ENCODE measurements at places on chromosomes 7 and 10.

DNA sequence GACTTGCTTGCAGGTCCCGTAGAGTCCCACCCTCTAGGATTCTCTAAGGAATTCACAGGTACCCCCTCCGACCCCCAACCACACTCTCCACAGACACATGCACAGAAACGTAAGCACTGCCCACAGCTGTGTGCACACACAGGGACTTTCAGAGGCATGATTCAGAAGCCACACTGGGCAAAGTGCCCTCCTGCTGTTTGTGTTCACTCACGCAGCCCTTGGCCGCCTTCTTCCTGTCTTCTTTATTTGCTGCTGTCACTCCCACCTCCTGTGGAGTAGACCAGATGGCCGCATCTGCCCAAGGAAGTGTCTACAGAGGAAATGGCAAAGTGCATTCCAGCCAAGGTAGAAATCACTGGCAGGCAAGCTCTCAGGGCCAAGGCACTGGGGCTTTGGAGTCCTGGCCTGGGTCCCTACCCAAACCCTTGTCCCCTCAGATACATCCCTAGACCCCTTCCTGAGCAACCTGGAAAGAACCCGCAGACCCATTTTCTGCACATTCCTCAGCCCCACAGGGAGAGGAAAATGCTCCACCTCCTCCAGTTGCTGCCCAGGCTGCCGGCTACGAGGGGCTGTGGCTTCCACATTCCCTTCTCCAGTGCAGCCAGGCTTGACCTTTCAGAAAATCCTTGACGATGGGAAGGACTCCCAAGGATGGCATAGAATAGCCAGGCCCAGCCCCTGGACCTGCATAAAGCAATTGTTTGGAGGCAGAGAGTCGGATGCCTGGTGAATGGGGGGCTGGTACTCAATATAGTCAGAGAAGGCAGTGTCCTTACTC lies 21.6 kb upstream of the GIMAP8 start:
- no peak for DNase-seq

GRCh38 chr7:98568891-98569290 lies 48.2 kb upstream of the NPTX2 start:
- DNase-seq: no peak

GRCh38 chr10:126849646-126850045 lies 55.6 kb upstream of the DOCK1 start:
- DNase-seq: no peak

DNA sequence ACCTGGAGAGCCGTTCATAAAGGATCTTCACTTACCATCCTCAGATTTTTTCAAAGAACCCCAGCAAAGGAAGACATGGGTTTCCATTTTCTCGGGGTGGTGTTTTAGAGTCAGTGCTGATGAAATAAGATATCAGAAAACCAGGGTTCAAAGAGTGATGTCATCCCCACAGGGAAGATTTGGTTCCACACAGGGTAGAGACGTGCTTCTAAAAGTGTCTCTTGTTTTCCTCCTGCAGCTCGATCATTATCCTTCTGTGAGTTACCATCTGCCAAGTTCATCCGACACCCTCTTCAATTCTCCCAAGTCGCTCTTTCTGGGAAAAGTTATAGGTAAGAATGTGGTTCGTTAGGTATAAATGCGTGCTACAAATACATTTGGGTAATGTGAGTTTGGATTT lies 323.8 kb upstream of the C7orf33 start:
- DNase-seq: no peak

DNA sequence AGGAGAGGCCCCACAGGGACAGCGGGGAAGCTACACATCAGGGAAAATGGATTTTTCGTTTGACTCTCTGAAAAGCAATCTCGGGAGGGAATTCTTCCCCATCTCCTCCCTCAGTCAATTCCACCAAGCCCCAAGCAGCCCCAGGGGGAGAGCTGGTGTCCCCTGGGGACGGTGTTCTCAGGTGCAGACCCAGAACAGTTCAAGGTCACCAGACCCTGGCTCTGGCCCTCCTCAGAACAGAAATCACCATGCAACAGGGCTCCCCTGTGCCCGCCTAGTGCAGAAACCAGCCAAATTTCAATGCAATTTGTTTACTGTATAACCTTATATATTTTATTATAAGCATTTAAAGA lies 34.1 kb downstream of the GSDME start:
- DNase-seq: no peak

DNA sequence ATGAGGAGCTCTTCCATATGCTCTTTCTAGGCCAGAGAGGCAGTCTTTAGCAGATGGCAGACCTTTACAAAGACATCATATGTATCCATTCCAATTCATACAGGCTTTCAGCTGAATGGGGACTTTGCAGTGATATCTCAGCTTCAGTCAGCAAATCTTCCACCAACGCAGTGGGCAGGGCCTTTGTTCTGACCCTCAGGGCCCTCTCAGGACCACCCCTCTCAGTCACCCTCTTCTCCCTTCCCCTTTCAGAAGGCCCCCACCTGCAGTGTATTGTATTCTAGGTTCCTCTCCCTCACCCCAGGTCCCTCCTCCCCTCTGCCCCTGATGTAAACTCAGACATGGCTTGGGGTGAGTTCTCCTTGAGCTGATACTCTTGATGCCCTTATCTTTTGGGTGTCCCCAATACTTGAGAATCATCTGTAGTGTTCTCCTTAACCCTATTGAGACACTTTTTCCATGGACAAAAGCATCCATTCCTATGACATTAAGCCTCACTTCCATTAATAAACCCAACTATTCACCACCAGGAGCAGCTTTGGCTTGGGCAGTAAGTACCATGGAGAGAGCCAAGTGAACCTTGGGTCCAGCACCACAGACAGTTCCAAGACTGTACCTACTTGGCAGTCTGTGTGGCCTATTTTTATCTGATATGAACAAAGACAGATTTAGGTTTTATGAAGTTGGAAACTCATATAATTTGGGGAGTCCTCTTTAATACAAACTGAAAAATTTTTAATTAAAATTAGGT lies 62.7 kb downstream of the ADCYAP1R1 start:
- peak; percentile 68 for DNase-seq

- DNase-seq: no peak
Observed at GRCh38 chr7:157785486-157786186, 448.8 kb downstream of the DNAJB6 start.

DNA sequence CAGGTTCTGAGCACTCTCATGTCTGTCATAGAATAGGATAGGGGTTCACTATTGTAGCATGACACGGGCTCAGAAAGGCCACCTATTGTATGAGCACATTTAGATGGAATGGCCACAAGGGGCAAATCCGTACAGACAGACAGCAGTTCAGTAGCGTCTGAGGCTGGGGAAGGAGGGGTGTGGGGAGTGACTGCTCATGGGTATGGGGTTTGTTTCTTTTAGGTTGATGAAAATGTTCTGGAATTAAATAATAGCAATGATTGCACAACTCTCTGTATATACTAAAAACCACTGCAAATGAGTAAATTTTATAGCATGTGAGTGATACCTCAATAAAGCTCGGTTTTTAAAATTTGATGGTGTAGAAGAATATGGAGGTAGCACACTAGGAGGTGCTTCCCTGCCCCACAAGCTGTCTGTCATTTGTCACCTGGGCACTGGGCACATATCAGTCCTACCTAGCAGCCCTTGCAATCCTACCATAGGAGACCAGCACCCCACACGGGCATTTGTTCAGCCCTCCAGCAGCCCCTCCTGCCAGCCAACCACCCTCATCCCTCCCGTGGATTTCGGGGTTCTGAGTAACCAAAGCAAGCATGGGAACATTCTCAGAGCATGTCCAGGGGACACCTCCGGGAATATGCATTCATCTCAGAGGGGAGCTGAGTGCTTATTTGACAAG lies 35.2 kb downstream of the KCNMA1 start:
- no peak for DNase-seq

All from COLO829 (cell line).